Activated CD4-positive, alpha-beta T cell treated with anti-CD3 and anti-CD28 coated beads, Interleukin-2, amount 50 U/mL, for 4 hours (primary cell): ENCODE measurements at places on chromosomes 3 and 15.

GRCh38 chr3:194031867-194032635 is 103.9 kb upstream of the HES1 start:
- no peak for DNase-seq

DNA sequence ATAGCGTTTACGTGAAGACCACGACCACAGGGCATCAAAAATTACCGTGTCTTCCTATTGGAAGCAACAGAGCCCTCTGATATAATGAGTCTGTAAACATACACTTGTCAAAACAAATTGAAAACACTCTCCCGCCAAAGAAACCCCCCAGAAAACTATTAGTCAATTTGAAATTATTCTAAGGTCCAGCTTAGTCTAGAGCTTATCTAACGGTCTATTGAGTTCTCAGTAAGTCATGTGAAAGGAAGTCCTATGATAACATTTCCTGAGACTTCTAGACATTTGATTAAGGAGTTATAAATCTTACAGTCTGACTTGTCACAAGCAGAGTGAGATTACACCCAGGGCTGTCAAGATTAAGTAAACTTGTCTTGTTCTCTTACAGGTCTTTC is 356.3 kb downstream of the FOXP1 start:
- DNase-seq: no peak

DNA sequence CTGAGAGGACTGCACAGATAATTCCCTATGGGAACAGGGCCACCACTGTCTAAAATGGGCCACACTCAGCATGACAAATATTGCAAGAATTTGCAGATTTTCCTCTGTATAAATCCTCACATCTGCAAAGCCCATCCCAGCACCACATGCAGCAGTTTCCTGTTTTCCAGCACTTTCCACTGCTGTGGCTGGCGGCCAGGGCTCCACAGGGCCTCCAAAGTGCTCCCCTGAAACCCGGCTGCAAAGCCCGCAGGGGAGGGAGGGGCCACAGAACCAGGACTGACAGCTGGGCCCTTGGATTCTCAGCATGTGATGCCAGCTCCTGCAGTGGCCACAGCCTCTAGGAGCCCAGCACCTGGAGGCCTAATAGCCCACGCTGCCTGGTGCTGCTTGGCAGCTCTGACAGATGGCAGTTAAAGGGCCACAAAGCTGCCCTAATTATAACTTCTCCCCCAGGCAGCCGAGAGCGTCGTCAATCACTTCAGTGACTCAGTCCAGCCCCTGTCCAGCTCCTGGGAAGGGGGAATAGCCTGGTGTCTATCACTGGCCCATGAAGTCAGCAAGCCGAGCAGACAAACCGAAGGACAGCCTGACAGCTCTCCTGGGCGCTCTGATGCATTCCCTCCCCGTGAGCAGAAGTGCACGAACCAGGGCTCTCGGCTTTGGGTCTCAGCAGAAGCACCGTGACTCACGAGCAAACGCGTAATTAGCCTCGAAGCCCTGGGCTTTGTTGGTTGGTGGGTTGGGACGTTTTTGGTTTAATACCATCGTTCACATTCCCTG is 4.7 kb downstream of the LRRC15 start:
- DNase-seq: no peak

GRCh38 chr3:142596726-142597088 is 514 bp downstream of the PLS1 start:
- DNase-seq: no peak

DNA sequence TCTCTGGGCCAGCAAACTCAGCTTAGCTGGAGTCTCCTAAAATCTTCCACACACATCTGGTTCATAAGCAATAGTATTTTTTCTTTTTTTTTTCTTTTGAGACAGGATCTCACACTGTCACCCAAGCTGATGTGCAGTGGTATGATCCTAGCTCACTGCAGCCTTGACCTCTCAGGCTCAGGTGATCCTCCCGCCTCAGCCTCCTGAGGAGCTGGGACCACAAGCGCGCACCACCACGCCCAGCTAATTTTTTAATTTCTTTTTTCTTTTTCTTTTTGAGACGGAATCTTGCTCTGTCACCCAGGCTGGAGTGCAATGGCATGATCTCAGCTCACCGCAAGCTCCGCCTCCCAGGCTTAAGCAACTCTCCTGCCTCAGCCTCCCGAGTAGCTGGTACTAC is 34.3 kb downstream of the RNU5B-1 start:
- no peak for DNase-seq

GRCh38 chr3:126952983-126953660 is 29.8 kb upstream of the PLXNA1 start:
- DNase-seq: no peak

- DNase-seq: no peak
Measured at GRCh38 chr3:134881305-134881704, 86.2 kb downstream of the EPHB1 start.

DNA sequence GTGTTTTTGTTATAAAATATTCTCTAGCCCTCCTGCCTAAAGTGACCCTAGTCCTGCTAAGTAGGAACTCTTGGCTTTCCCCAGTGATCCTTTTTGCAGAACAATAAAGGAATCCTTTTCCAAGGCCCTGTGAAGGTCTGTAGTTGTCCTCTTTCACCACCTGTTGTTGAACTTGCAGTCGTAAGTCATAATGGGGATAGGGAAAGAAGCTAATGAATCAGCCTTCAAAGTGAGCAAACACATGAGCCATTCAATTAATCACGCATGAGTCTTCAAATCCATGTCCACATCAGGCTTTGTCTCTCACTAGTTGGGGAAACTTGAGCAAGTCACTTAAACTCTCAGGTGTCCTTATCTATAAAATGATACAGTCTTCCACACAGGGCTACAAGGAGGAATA is 27.6 kb downstream of the ZNF860 start:
- DNase-seq: no peak

- DNase-seq: peak; percentile 57
Measured at GRCh38 chr3:141486746-141487520, at the start of gene RASA2. RASA2 (plus strand) TSS chr3:141487027; CDS start chr3:141487084, 57 bp downstream.

- no peak for DNase-seq
Measured at GRCh38 chr3:175749981-175750380, 890.8 kb downstream of the NAALADL2 start.

- no peak for DNase-seq
Measured at GRCh38 chr15:42131826-42132806, 24.3 kb downstream of the PLA2G4F start.

DNA sequence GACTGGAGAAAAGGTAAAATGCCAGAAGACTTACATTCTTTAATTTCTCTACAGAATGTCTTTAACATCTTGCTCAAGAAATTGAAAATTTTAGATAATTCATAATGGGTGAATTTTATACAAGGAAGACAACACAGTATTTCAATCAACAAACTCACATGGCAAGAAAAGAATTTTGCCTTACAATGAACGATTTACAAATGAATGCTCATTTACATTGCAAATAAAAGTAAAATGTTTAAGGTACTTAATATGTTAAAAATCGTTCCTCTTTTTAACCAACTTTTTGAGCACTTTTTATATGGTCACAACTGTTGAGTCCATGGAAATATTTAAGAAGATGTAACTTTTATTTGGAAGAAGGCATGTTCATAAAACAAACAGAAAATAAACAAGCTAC is 174.8 kb upstream of the UBE2E2 start:
- DNase-seq: no peak
